Cortex of kidney (tissue), 1 donor: ENCODE measurements at places on chromosomes 12 and 14.

GRCh38 chr12:92739113-92739512, 36.3 kb downstream of the PLEKHG7 start:
- DNase-seq = no peak

GRCh38 chr14:70186900-70187451, 1.8 kb downstream of the SLC8A3 start:
- DNase-seq = no peak

- no peak for DNase-seq
Observed at GRCh38 chr14:32786886-32787285, 151.8 kb upstream of the NPAS3 start.

DNA sequence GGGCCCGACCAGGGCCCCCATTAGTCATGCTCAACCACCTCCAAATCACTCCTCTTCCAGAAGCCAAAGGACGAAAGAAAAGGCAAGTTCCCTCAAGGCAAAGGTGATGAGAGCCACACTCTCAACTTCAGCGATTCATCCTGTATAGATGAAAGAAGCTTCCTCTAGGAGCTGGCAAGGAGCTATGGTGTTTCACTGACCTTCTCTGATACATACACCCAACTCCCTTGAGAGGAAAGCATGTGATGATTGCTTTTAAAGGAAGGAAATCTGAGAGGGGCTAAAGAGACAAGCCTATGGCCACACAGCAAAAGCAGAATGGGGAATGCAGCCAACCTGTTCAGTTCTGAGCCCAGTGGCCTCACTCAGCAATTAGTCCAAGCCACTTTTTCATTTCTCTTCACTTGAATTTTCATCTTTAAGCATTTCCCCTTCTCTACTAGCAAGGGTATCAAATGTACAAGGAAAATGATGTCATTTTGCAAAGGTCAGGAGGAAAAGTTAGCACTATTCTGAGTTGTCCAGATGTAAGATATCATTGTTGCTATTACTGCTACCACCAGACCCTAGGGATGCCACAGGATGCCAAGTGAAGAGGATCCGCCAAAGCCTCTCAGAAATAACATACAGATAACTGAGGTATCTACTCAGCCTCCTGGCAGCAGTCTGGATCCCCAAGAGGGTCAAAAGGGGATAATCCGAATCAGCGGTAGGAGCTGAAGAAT, 82.5 kb downstream of the MAP3K9 start:
- DNase-seq = no peak

DNA sequence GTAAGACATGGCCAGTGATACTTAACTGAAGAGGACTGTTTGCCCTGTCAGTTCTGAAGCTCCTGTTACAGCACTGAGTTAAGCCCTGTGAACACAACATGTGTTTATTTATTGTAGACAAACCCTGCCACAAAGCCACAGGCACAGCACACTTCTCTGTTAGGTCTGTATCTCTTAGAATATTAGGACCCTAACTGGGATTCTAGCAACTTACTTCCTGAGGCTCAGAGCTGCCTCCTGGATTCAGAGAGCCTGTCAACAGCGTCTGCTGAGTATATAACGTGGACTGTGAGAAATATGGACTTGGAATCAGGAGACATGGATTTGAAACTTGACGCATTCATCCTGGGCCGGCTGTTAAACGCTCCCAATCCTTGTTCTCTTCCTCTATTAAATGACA, 135.0 kb upstream of the HIF1A start:
- DNase-seq = no peak

- DNase-seq = no peak
Observed at GRCh38 chr12:25788707-25789442, 169.6 kb upstream of the RASSF8 start.

- no peak for DNase-seq
Observed at GRCh38 chr14:35808076-35808637, 938 bp downstream of the RALGAPA1 start.

- no peak for DNase-seq
Observed at GRCh38 chr14:37791384-37792036, 196.1 kb downstream of the TTC6 start.

- no peak for DNase-seq
Observed at GRCh38 chr12:110217996-110218674, 62.9 kb upstream of the ATP2A2 start.

- no peak for DNase-seq
Observed at GRCh38 chr14:84535484-84535883, 994.5 kb upstream of the FLRT2 start.

DNA sequence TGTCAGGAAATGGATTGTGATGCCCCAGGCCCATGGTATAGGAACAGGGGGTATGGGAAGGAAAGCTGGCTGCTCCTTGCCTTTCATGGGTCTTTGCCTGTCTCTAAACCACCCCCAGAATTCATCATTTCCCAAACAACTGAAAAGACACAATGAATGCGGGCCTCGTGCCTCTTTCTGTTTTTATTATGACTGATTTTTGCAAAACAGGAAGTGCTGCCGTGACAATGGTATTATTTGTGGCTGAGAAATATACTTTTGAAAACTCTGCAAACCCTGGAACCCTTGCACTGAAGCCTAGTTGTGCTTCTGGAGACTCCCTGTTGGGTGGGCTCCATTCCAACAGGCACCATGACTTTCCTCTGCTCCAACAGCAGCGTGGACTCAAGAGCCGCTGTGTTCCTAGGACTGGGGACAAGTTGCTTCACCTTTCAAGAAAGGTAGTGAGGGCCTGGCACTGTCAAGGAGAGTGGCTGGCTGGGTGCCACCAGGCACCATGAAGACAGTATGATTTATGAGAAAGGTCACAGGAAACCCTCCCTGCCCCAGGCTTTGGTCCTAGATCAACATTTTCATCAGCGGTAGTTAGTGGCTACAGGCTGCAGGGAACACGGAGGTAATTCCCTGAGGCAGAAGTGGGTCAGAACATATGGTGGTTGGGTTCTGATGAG, 4.8 kb upstream of the DGLUCY start:
- no peak for DNase-seq

DNA sequence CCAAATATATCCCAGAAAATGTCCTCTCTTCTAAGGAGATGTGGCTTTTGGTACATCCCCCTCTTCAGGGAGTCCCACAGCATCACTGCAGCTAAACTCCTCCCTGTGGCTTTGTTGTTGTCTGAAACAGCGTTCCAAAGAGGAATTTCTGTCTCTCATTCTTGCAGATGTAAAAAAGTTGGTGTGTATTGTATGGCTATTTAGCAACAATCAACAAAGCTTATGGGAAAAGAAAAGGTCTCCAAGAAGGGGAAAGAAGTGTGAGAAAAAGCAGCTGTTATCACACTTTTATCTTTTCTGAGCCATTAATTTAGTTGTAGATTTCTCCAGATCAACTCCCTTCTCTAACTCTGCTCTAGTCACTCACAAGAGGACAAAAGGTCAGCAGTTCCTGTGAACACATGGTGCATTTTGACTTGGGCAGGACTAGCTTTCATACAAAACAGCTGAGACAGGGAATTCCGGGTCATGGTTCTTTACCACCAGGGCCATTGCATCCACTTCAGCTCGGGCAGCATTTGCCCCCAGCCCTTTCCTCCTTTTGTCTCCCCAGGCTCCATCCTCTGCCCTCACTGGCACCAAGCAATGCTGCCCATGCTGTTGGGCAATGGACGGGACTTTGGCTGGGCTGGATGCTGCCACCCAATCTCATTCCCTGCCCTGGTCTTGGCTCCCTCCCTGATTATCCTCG, 184.7 kb downstream of the TMX1 start:
- no peak for DNase-seq

- no peak for DNase-seq
Observed at GRCh38 chr14:99996951-99997571, 68.2 kb upstream of the EVL start.

DNA sequence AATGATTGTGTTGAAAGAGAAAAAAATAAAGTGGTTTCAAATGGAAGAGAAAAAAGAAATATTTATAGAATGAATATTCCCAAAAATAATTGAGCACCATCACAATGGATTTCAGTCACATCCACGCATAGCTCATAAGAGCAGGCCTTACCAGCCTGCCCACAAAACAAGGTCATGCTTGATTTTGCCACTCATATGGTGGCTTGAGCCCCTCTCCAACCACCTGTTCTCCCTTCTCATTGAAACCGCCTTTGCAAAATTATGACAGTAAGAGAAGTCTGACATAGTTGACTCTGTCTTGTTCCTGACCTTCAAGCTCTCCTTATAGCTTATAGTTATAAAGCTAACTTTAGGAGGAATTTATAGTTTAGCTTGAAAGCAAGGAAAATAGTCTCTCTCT, 33.3 kb upstream of the NAP1L1 start:
- DNase-seq = no peak

GRCh38 chr12:2813214-2814185, 1.0 kb downstream of the ITFG2 start:
- no peak for DNase-seq

- DNase-seq = no peak
Observed at GRCh38 chr12:101671833-101672232, 25.6 kb upstream of the CHPT1 start.

- no peak for DNase-seq
Observed at GRCh38 chr14:65040666-65041433, 54.2 kb downstream of the FNTB start.

- no peak for DNase-seq
Observed at GRCh38 chr12:118120579-118121363, 15.2 kb upstream of the PEBP1 start.

GRCh38 chr14:34710006-34710405, 4.4 kb downstream of the CFL2 start:
- no peak for DNase-seq

GRCh38 chr14:61963926-61964325, 201.7 kb downstream of the SNAPC1 start:
- DNase-seq = no peak

DNA sequence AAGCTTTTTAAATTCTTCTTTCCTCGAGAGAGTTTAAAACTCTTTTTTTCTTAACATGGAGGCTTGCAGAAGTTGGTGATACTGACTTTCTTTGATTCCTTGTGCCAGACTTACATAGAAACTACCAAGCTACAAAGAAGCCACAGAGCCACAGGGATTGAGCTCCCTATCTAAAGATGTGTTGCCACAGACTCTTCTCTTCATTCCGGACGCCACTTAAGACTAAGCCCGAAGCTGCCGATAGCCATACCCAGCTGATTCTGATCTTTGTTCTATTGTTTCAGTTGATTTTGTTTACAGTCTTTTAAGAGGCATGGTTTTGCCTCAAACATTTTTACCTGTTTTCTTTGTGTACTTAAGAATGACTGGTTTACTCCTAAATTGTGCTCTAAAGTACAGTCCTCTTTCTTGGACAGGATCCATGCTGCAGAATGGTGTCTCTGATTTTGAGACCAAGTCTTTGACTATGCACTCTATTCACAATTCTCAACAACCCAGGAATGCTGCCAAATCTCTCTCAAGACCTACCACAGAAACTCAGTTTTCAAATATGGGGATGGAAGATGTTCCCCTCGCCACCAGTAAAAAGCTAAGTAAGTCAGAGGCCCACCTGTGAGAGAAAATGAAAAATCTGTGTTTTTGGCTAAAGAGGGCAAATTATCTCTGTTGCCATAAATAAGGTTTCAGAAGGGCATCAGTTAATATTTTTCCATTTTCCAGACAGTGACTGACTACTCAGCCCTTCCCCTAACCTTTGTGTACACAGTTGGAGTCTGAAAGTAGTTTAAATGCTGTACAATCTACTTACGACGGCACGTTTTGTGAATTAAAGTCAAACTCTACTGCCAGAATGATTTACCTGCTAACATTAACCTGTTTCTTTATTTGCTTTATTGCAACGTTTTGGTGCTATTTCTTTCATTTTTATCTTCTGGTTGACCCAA, 42.1 kb upstream of the KCNH3 start:
- DNase-seq = no peak

DNA sequence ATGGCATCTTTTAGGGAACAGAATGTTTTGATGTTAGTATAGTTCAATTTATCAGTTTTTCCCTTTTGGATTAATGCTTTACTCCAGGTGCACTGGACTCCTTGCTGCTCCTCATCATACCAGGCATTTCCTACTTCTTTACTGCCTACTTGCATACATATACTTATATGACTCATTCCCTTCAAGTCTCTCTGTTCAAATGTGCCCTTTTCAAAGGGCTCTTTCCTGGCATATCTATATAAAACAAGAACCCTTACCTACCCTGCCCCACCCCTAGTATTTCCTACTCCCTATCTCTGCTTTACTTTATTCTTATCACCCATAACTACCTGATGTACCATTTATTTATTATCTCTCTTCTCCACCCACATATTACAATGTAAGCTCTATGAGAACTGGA, 90.6 kb downstream of the CAPZA3 start:
- DNase-seq = no peak

GRCh38 chr12:79715308-79715707, 24.5 kb upstream of the PAWR start:
- DNase-seq = no peak

- no peak for DNase-seq
Observed at GRCh38 chr14:65280653-65281052, 131.9 kb upstream of the FUT8 start.

GRCh38 chr12:103561174-103561573, 25.9 kb upstream of the STAB2 start:
- DNase-seq = no peak

GRCh38 chr14:77909911-77910310, 110.0 kb downstream of the ADCK1 start:
- no peak for DNase-seq

GRCh38 chr14:103109535-103110441, 13.5 kb upstream of the TNFAIP2 start:
- DNase-seq = no peak

GRCh38 chr14:56810147-56810719, at the start of gene OTX2:
Gene OTX2, minus strand, starts transcription at chr14:56810479. Its CDS starts 5,023 bp downstream, at chr14:56805456.
- DNase-seq = no peak

GRCh38 chr14:87869619-87870583, 123.1 kb downstream of the GALC start:
- no peak for DNase-seq

DNA sequence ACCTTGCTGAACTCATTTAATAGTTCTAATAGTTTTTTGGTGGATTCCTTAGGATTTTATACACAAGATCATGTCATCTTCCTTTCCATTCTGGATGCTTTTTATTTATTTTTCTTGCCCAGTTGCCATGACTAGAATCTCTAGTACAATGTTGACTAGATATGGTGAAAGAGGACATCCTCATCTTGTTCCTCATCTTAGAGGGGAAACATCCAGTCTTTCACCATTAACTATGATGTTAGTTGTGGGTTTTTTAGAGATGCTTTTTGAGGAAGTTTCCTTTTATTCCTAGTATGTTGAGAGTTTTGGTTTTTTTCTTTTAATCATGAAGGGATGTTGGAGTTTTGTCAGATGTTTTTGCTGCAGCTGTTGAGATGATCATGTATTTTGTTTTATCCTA, 8.7 kb downstream of the ANKRD13A start:
- DNase-seq = no peak
